Osteocyte (in vitro differentiated cells): ENCODE measurements at places on chromosomes 11 and 22. TPM values are rescaled to one million over a fixed set of nuclear protein-coding genes. Genes with fewer than 3 reads are reported as not detected.

The SLC37A2 gene
- total RNA-seq, result 0.37 and 0.64 TPM in 2 replicates

The CD3E gene
- not detected in 2 replicates for total RNA-seq

The ZNF74 gene
- total RNA-seq, result 19.6 and 20.4 TPM in 2 replicates

The MMP13 gene
- 0.21 and 0.39 TPM in 2 replicates for total RNA-seq

DNA sequence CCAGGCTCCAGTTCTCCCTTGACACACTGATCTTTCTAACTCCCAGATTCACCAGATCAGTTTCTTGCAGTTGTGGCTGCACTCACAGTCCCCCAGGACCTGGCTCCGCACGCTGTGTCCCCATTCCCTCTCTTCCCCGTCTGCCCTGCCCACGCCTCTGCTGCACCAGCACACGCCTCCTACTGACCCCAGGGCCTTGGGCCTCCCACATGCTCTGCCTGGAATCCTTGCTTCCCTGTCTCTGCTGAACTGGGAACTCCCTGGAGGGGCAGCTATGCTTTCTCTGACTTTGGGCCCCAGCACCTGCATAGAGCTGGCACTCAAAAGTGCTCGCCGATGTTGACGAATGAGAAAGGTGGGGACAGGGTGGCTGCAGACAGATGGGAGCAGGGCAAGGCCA is 68.9 kb downstream of the MYO7A start:
- H3K27ac ChIP-seq, result no peak overlapping the region
- H3K27me3 ChIP-seq, result peaks cover 2% of the 10 kb centered on the region
- H3K4me3 ChIP-seq, result no peak overlapping the region
- H3K36me3 ChIP-seq, result no peaks in the 10 kb centered on the region

GRCh38 chr11:14638561-14638960 is 5.0 kb upstream of the PDE3B start:
- no peak overlapping the region for H3K27ac ChIP-seq
- no peaks in the 10 kb centered on the region for H3K4me1 ChIP-seq
- H3K36me3 ChIP-seq, result no peaks in the 10 kb centered on the region
- no peak overlapping the region for H3K4me3 ChIP-seq

DNA sequence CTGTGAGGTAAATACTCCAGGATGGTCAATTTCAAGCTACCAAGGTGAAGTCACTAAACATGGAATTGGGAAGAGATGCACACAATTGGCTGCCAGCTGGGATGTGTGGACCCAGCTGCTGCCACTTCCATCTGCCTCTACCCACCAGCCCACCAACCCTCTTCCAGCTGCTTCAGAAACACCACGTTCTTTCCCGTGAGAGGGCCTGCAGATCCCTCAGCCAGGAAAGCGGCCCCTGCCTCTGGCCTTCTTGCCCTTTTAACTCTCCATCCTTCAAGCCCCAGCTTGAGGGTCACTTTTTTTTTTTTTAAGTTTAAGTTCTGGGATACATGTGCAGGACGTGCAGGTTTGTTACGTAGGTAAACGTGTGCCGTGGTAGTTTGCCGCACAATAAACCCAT is 20.0 kb downstream of the PRG3 start:
- H3K27ac ChIP-seq, result no peak overlapping the region
- no peak for DNase-seq
- H3K36me3 ChIP-seq, result no peaks in the 10 kb centered on the region
- H3K4me3 ChIP-seq, result no peak overlapping the region
- peaks cover 3% of the 10 kb centered on the region for H3K4me1 ChIP-seq
- peaks cover 38% of the 10 kb centered on the region for H3K27me3 ChIP-seq

DNA sequence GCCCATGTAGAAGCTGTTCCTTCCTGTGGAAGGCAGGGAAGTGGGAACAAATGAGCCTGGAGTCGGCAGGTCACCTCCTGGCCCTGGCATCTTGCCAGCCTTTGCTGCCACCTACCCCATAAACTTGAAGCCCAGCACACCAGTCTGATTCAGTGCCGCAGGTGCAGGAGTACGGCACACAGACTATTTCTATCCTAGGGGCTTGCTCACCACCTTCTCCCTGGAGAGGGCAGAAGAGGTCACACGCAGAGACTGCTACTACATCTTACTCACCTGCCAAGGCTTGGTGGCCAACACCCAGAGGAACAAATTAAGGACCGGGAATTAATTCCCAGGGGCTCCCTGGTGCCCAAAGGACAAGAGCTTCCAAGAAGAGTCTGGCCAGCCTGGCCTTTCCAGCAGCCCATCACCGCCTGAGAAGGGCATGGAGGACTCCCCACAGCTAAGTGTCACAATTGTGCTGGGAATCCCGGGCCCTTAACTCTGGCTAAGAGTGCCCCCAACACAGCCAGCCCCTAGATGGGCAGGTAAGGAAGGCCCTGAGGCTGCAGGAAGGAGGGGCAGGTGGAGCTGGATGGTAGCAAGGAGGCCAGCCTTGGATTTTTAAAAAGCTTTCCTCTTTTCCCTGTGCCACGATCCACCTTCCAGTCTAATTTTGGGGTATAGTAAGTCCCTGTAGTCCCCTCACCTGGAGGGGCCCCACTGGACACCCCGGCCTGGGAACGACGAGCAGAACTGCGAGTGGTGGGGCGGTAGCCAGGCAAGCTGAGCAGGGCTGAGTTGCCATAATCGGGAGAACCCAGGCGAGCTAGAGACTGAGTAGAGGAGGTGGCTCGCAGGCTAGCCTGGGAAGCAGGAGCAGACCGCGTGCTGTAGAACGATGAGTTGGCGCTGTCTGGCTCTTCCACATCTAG is 6.9 kb downstream of the IL18BP start:
- H3K36me3 ChIP-seq, result peaks cover 52% of the 10 kb centered on the region
- H3K4me1 ChIP-seq, result no peaks in the 10 kb centered on the region
- H3K27me3 ChIP-seq, result no peaks in the 10 kb centered on the region
- no peak overlapping the region for H3K4me3 ChIP-seq
- DNase-seq, result no peak

DNA sequence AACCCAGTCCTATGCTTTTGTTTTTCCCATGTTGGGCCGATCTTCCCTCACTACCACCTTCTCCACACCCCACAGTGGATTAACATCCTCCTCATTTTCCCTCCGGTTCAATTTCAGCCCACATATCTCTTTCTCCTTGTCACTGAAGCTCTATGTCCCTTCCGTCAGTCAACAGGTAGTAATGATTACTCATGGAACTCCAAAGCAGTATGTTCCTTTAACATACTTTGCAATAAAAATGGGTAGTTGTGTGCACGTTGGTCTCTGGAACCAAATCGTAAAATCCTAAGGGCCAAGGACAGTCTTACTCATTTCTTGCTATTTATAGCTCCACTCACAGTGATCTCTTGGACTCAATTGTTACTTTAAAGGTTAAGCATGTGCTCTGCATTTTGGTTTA is 20.2 kb downstream of the AMOTL1 start:
- no peaks in the 10 kb centered on the region for H3K27me3 ChIP-seq
- peaks cover 85% of the 10 kb centered on the region for H3K4me1 ChIP-seq
- H3K36me3 ChIP-seq, result no peaks in the 10 kb centered on the region
- no peak for DNase-seq
- H3K4me3 ChIP-seq, result no peak overlapping the region

DNA sequence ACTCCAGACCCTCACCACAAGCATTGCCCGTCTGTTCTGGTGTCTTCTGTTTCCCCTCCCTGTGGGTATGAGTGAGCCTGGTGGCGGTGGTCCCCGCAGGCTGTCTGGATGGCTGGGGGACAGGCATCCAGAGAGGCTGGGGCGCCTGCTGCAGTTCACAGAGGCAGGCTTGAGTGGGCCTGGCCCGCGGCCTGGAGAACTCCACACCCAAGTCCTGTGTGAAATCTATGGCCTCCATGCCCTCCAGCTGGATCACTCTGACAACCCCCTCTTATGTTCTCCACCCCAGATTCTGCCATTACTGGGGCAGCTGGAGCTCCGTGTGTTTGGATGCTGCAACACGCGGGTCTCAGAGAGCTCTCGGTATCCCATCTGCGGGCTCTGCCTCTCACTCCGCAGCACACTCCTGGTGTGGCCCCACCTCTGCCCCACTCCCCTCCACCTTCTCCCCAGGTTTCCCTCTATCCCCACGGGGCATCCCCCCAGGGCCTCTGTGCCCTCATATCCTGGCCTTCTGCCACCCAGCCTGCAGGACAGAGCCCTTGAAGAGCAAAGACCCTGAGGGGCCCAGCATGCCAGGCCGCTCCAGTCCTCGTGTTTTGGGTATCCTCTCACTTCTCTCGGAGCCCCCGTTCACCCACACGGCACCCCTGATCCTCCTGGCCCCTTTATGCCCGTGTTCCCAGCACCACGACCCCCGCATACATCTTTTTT is 31.3 kb downstream of the LRRC74B start:
- DNase-seq, result no peak
- no peaks in the 10 kb centered on the region for H3K4me1 ChIP-seq
- no peaks in the 10 kb centered on the region for H3K36me3 ChIP-seq
- no peak overlapping the region for H3K27ac ChIP-seq
- H3K27me3 ChIP-seq, result no peaks in the 10 kb centered on the region

DNA sequence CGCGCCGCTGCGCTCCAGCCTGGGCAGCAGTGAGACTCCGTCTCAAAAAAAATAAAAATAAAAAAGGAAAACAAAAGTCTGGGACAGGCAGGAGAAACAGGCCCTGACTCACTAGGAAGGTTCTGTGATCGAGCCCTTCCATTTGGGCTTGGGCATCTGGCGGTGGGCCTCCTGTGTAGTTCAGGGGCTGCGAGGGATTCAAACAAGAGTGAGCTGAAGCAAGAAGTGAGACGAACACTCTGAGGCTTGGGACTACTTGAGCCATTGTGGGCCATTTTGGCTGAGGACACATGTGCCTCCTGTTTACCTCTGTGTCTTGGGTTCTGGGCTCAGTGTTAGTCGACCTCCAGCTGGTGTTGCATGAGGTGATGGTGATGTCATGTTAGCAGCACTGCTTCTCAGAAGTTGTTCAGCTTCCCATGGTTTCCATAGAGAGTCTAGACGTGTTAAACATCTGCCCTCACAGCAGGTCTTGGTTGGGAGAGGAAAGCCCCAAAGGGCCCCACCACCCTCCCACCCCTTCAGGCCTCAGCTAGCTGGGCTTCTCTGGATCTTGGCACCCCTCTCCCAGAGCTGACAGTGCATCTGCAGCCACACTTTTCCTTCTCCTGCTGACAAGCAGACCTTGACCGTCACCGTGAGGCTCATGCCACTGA is 57.8 kb downstream of the MED15 start:
- no peak for DNase-seq
- H3K4me1 ChIP-seq, result peaks cover 60% of the 10 kb centered on the region
- H3K36me3 ChIP-seq, result peaks cover 31% of the 10 kb centered on the region
- H3K27me3 ChIP-seq, result no peaks in the 10 kb centered on the region
- no peak overlapping the region for H3K4me3 ChIP-seq

DNA sequence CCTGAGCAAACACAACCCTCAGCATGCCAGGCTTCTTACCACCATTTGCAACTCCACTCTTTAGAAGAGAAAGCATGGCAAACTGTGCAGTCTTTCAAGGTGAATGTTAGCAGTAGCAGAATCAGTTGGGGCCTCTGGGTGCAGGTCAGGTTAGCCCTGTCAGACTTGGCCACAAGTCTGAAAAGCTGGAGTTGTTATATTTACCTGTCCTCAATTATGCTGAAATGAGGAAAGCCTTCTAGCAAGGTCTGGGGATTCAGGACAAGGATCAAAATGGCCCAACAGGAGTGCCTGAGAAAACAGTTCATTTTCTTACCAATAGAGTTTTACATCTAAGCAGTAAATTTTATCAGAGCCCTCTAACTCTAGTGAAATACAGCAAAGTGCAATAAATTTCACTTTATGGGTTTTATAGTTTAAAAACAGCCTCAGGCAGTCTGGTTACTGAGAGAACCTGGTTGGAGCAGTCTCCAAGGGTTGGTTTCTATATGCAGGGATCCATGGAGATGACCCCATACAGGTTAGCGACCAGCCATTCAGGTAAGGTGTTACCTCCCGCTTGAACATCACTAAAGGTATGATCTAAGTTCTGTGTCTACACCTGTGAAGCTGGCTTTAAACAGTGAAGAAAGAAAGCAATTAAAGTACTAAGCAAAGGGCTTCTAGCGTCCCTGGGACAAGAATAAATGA is 212.5 kb upstream of the MPPED2 start:
- no peak overlapping the region for H3K4me3 ChIP-seq
- no peak for DNase-seq
- H3K27ac ChIP-seq, result no peak overlapping the region
- H3K4me1 ChIP-seq, result no peaks in the 10 kb centered on the region
- no peaks in the 10 kb centered on the region for H3K27me3 ChIP-seq

GRCh38 chr11:120501976-120502755 is 9.4 kb upstream of the GRIK4 start:
- H3K27ac ChIP-seq, result no peak overlapping the region
- no peak overlapping the region for H3K4me3 ChIP-seq
- H3K4me1 ChIP-seq, result peaks cover 7% of the 10 kb centered on the region
- peaks cover 27% of the 10 kb centered on the region for H3K27me3 ChIP-seq
- no peak for DNase-seq

DNA sequence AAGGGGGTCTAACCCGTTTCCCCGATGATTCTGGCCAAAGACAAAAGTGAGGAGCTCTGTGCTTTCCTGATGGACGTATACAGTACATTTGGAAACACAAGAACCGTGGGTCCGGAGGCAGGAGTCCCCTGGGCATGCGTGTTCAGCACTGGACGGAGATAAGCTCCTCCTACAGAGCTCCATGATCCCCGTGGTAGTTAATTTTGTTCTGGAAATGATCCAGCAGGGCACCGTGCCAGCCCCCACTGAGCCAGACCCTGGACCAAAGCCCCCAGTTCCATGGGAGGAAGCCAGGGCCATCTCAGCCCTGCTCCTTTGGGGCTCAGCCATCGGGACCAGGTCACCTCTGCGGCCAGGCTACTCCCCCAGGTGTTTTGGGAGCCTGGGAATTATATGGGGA is 83.3 kb downstream of the TRMU start:
- DNase-seq, result no peak
- no peak overlapping the region for H3K4me3 ChIP-seq
- H3K27ac ChIP-seq, result no peak overlapping the region
- H3K27me3 ChIP-seq, result no peaks in the 10 kb centered on the region
- H3K36me3 ChIP-seq, result no peaks in the 10 kb centered on the region
- H3K4me1 ChIP-seq, result peaks cover 2% of the 10 kb centered on the region

GRCh38 chr11:17280494-17281127 is 4.1 kb downstream of the NUCB2 start:
- no peak overlapping the region for H3K4me3 ChIP-seq
- H3K36me3 ChIP-seq, result peaks cover 3% of the 10 kb centered on the region
- H3K27ac ChIP-seq, result no peak overlapping the region
- no peak for DNase-seq

GRCh38 chr11:78138291-78138690 is 1.1 kb downstream of the ALG8 start:
- no peak for DNase-seq
- peaks cover 30% of the 10 kb centered on the region for H3K4me1 ChIP-seq
- no peaks in the 10 kb centered on the region for H3K27me3 ChIP-seq
- H3K4me3 ChIP-seq, result peak overlapping the region; percentile 95
- H3K36me3 ChIP-seq, result peaks cover 10% of the 10 kb centered on the region

DNA sequence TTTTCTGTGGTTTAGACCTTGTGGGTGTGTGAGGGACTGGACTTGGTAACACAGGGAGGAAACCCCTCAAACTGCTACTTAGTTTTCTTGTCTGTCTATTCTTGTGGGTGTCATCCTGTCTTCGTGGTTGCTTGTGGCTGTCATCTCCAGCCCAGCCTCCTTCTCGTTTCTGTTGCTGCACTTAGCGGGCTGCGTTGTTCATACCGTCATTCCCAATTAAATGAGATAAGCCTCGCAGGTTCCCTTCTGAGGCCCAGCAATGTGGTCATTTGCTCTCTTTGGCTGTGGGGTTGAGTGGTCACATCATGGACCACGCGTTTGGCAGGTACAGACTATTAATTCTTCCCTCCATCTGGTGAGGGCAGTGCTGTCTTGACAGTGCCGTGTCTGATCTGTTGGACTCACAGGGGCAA is 18.8 kb downstream of the PANX1 start:
- no peak for DNase-seq
- H3K27me3 ChIP-seq, result no peaks in the 10 kb centered on the region
- H3K36me3 ChIP-seq, result no peaks in the 10 kb centered on the region
- no peak overlapping the region for H3K27ac ChIP-seq

GRCh38 chr11:111302298-111302697 is 4.0 kb downstream of the POU2AF3 start:
- H3K36me3 ChIP-seq, result no peaks in the 10 kb centered on the region
- H3K4me1 ChIP-seq, result peaks cover 2% of the 10 kb centered on the region
- no peak overlapping the region for H3K4me3 ChIP-seq
- peaks cover 71% of the 10 kb centered on the region for H3K27me3 ChIP-seq
- no peak overlapping the region for H3K27ac ChIP-seq
